ENCODE measurements at places on chromosomes 1 and 21.

DNA sequence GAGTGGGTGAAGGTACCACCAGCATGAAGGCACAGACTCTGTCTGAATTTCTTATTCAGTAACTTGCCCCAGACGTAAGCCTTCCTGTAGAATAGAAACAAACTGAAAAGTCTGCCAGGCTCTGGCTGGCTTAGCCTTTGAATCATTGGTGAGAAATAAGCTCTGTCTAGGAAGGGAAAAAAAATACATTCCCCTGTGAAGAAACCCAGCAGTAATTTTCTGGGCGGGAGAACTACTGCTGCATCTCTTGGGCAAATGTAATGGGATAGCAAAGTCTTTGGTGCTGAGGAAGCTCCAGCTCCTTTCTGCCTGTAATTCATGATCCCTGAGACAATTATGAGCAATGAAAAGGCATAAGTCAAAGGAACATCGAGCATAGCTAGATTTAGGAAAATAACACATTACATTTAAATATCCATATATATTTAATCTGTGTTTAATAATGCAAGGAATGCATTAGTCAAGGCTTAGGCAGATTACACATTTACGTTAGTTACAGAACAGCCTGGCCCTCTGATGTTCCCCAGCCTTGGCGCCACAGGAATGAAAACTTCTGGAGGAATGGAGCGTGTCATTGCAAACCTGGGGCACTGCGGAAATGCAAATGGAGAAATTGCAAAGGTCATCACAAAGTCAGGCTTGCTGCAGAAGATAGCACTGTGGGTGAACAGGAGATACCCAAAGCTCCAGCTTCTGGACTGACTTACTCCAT is 216.3 kb upstream of the CAMK1G start:
- DNase-seq, result peak; percentile 78

DNA sequence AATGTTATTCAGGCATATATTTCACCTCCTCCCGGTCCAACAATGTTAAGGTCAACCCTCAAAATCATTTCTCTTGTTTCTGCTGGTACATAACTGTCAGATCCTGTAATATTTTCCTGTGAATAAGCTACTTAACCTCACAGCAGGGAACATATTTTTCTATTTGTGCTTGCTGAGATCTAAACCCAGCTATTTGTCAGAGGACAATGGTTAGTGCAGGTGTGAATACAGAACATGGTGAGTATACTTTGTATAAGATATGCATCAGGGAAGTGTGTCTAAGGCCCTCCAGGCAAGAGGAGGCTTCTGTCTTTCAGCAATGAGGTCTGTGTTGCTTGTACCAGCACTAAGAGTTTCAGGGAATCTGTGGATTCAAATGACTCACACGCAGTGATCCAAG is 970.6 kb downstream of the NCAM2 start:
- DNase-seq, result no peak

DNA sequence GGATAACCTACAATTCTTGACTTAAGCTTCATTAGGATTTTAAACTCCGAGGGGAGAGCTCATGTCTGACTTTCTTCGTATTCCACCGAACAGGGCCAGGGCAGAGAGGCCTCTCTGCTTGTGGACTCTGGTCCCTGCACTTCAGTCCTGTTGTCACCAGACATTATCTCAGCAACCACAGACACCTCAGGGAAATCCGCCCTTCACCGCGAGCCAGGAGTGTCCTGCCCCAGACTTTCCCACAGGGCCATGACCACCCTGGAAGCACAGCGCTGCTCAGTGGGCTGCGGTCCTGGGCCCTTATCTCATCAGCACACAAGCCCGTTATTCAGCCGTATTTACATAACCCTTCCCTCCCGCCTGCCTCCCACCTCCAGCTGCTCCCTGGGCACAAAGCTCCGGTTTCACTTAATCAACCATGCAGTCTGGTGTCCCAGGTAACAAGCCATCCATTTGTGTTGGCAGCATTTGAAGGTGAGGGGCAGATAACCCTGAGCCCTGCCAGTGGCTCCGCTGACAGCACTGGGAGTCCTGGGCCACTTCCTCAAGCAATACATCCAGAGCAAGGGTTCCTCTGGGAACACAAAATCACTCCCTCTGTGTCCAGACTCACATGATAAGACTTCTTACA is 122.8 kb upstream of the RAB4A start:
- DNase-seq, result no peak

DNA sequence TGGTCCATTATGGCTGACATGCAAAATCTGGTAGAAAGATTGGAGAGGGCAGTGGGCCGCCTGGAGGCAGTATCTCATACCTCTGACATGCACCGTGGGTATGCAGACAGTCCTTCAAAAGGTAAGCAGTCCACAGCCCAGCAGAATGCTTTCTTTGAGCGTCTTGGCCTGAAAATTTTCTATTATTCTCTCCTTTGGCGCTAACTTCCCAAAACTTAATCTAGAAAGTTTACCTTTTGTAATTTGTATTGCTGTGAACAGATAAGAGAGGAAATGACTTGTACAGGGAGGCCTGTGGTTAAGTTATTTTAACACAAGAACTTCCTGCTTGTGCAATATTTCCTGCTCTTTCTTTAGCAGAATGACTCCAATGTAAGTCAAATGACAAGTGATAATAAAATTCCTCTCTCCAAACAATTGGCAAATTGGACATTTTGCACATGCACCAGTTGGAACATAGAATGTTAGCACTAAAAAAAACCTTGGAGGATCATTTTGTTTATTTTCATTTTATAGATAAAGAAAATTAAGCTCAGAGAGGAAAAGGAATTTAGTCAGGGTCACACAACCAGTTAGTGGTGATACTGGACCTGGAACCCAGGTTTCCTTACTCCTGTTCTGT is 18.9 kb downstream of the CAP1 start:
- DNase-seq, result no peak

- DNase-seq, result no peak
These were observed 34.8 kb downstream of the ZBTB18 start for GRCh38 chr1:244085891-244086290.

GRCh38 chr1:108595507-108595906 is 35.6 kb downstream of the EEIG2 start:
- DNase-seq, result no peak
